HL-60 (cell line): ENCODE measurements at places on chromosomes 4 and X.

DNA sequence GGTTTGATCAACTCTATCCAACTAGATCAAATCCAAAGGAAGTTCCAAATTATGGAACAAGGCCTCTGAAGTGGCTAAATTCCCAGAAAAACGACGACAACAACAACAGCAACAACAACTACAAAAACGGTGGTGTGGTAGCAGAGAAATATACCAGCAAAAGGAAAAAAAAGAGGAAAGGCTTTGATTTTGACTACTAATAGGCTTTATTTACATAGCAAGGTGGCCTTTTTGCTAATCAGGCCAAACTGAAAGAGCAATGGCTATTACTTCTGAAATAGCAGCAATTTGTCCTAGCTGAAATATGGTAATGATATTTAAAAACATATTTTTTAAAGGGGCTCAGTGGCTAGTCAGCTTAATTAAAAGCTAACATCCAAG, 40.8 kb upstream of the TMPRSS11E start:
- DNase-seq, result no peak

- no peak for DNase-seq
Observed at GRCh38 chr4:62771983-62772557, 1571.9 kb downstream of the ADGRL3 start.

- no peak for DNase-seq
Observed at GRCh38 chr4:168960716-168961115, 49.3 kb downstream of the CBR4 start.

DNA sequence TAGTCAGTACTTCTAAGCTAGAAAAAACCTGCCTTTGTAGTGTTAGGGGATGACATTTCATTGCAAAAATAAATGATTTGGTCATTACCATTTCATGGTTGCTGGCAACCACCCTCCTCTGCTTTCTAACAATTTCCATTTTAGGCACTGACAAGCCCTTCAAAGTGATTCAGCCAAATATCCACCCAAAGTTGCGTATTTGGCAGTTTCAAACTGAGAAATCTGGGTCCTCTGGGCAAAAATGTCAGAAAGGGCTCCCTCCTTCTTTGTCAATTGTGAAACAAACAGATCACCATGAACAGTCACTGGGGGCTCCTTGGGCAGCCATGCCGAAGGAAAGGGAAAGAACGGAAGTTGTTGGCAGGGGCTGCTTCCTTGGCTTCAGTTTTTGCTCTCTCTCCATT, 33.0 kb downstream of the PLAC1 start:
- DNase-seq, result no peak

DNA sequence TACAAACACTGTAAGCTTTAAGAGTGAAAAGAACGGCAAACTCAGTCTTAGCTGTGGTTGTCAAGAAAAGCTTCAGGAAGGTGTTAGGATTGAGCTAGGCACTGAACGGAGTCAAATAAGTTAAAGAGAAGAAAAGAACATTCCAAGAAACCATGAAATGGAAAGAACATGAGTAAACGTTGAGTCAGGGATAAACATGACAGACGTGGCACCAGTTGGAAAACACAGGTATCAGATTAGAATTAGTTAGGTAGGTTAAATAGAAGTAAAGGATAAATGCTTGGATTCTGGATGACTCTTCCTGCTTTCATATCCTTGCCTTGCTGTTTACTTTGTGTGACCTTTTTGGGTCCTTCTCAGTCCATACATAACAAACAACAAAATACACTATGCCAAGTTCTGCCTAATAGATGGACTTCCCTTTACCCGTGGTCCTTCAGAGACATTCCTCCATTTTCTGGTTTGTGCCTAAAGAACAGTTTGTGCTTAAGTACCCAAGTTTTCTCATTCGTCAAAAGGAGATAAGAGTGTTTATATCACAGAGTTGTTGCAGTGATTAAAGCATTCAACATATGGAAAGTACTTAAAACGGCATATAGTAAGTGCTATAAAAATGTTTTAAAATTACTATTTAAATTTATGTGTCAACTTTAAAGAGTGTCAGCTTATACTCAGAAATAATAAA, 446.9 kb downstream of the TMA16 start:
- no peak for DNase-seq

DNA sequence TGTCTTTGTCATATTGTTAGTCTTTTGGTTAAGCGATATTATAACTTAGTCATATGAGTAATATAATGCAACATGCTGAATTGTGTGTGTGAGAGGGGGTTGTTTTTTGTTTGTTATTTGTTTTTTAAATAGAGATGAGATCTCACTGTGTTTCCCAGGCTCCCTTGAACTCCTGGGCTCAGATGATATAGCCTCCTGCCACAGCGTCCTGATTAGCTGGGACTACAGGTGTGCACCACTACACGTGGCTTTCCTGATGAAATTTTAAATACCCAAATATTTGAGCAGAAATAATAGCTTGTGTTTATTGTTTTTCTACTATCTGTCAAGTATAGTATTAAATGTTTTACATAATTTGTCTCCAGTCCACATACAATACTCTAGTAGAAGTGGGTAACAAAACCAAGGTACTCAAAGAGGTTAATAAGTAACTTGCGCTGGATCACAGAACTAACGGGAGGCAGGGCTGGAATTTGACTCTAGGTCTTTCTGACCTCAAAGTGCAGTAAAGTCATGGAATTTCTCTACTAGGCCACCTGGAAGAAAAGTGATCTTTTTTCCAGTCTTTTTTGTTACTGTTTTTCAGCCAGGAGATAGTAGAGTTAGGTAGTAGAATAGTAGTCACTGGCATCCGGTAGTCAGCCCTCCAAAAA, 47.8 kb downstream of the CLCN3 start:
- no peak for DNase-seq

DNA sequence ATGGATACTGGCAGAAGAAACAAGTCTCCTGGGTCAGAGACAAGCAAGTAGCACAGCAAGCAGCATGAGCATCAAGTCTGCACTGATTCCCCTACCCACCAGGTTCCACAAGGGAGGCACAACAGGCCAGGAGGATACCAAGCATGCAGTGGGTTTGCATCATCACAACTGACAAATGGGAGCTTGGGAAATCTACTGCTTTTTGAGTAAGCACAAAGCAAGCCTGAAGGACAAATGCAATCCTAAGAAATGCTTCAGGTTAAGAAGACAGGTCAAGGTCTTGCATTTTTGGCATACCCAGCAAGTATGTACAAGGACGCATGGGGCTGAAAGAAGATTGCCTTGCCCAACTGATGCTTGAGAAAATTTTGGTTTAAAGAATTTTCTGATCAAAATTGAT, 279.6 kb downstream of the PDGFC start:
- DNase-seq, result no peak

GRCh38 chrX:2857566-2857965, 28.8 kb downstream of the GYG2 start:
- DNase-seq, result no peak

DNA sequence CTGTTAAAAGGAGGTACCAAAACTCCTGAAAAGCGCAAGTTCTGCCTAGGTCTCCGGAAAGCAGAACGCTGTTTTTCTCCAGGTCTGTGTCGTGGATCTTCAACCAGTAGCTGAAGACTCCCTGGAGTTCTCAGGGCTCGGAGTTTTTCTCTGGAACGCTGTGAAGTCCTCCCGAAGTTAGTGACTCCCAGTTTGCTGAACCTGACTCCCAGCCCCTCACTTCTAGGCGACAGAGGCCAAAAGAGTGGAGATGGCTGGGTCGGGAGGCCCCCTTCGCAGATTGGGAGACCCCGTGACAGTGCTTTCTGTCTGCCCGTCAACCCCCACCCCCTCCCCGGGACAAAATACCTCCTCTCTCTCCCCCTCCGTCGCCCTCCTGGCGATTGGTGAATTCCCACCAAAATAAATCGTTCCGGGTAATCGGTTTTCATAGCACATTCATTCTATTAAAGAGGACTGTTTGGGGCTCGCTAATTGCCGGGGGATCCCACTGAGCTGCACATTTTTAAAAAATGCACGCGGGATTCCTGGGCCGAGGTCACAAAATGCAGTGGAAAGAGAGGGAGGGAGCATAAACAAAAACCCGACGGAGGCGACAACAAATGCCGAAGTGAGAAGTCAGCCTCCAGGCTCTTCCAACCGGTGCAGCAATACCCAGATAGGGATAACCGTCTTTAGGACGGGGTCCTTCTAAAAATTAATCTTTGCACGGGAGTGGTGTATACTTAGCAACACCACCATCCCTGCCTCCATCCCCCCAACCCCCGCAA, 4.0 kb upstream of the MSX1 start:
- DNase-seq, result no peak

DNA sequence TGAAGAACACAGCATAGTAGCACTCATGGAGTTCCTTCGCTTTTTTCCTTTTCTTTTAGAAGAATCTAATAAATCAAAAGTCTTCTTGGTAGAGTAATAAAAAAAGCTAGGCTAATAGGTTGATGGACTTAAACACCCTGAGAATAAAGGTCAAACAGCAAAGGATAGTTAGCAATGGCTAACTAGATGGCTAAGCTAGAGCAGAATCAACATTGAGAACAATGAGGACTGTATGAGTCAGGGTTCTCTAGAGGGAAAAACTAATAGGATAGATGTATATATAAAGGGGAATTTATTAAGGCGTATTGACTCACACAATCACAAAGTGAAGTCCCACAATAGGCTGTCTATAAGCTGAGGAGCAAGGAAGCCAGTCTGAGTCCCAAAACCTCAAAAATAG, 550.9 kb downstream of the GLUD2 start:
- no peak for DNase-seq
